ENCODE measurements at places on chromosomes 7 and 10. TPM values are rescaled to one million over a fixed set of nuclear protein-coding genes. Genes with fewer than 3 reads are reported as not detected.

Gene ZNF479
- not detected for total RNA-seq

DNA sequence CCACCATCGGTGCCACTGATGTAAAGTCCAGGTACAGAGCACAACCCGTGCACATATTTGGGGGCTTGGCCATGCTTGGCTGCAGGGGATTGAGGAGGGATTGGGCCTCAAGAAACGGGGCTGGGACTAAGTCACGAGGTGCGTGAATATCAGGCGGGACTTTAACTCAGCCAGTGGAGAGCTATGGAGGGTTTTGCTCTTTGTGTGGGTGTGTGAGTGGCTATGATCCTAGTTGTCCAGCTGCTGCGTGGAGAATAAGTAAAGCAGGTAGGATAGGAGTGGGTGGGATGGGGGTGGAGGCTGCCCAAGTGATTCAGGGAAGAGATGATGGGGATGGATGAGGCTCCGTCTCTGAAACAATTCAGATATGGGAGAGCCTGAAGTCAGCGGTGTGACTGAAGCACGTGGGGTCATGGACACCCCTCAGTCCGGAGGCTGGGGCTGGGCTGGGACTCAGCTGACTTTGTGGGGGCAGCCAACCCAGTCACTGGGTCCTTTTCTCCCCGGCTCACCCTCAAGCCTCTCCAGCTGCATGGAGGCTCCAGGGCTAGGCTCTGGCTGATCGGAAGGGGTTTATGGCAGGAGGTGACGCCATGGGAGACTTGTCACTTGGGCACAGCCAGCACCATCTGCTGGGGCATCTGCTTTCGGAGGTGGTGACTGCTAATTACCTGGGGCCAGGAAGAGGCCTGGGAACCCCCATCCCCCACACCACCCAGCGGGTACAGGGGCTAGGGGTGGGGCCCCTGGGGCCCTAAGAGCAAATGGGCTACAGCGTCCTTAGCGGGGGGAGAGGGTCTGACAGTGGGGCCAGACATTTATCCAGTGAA, 1.7 kb upstream of the LFNG start:
- peaks cover 41% of the 10 kb centered on the region for H3K4me1 ChIP-seq
- H3K36me3 ChIP-seq: no peaks in the 10 kb centered on the region
- no peaks in the 10 kb centered on the region for H3K27me3 ChIP-seq
- H3K4me3 ChIP-seq: peak overlapping the region; percentile 56
- H3K27ac ChIP-seq: no peak overlapping the region

Gene LRRD1
- total RNA-seq: not detected

GRCh38 chr10:132421847-132422751, 25.1 kb downstream of the PWWP2B start:
- no peaks in the 10 kb centered on the region for H3K27me3 ChIP-seq
- peak overlapping the region; percentile 97 for H3K27ac ChIP-seq
- DNase-seq: peak; percentile 90
- H3K4me1 ChIP-seq: peaks cover 63% of the 10 kb centered on the region
- H3K36me3 ChIP-seq: peaks cover 5% of the 10 kb centered on the region
- peak overlapping the region; percentile 17 for H3K4me3 ChIP-seq

DNA sequence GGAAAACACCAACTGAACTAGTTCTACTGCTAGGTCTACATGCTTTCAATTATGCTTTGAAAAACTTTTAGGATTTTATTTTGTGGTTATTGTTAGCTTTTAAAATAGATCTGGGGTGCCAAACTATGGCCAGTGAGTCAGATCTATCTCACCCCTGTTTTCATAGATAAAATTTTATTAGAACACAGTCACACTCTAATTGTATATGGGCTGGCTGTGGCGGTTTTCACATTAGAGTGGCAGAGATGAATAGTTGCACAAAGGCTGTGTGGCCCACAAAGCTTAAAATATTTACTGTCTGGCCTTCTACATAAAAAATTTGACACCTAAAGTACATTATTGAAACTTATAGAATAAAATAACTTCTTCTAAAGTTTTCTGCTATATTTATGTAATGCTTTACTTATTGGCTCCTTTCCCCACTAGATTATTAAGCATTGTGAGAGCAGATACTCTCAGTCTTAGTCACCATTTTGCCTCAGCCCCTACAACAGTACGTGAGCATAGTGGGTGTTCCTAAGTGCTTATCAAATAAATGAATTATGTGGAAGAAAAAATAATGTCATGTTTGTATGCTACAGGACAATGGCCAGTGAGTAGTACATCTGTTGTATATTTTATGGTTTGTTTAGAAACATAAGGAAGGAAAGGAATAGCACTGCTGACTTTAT, 5.4 kb upstream of the SUV39H2 start:
- H3K36me3 ChIP-seq: peaks cover 15% of the 10 kb centered on the region
- no peak overlapping the region for H3K27ac ChIP-seq
- no peaks in the 10 kb centered on the region for H3K27me3 ChIP-seq
- H3K4me1 ChIP-seq: peaks cover 9% of the 10 kb centered on the region

DNA sequence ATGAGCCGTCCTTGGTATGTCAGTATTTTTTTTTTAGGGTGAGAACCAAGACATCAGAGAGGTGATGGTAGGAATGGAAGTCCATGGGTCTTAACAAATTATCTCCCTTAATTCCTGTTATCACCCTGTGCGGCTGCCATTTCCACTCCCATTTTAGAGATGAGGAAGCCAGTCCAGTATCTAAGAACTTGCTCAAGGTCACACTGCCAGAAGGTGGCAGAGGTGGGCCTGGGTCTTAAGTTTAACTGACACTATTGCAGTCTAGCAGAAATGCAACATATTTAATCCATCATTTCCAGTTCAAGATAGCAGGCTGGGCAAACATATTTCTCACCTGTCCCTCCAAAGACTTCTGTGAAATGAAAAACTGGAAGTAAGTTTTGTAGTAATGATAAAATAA, 108.3 kb downstream of the GLI3 start:
- H3K4me1 ChIP-seq: no peaks in the 10 kb centered on the region
- DNase-seq: no peak
- H3K36me3 ChIP-seq: no peaks in the 10 kb centered on the region
- no peak overlapping the region for H3K27ac ChIP-seq
- H3K4me3 ChIP-seq: no peak overlapping the region

DNA sequence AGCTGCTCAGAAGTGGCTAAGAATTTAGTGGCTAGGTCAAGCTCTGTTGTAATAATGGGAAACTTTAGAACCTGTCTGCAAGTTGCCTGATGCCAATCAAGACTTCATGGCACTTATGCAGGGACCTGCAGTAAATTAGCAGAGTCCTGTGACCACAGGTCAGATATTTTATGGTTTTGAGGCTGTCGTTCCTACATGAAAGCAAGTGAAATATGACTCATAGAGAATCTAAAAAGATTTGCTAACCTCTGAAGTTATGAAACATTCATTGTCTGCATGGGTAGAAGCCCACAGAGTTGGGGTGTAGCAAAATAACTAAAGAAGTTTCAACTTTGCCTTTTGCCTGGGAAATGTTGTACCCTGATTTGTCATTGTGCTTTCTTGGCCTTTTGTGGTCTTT, 32.3 kb downstream of the SLC39A12 start:
- no peaks in the 10 kb centered on the region for H3K36me3 ChIP-seq
- H3K4me3 ChIP-seq: no peak overlapping the region
- no peaks in the 10 kb centered on the region for H3K27me3 ChIP-seq
- no peak overlapping the region for H3K27ac ChIP-seq
- no peaks in the 10 kb centered on the region for H3K4me1 ChIP-seq
- no peak for DNase-seq

DNA sequence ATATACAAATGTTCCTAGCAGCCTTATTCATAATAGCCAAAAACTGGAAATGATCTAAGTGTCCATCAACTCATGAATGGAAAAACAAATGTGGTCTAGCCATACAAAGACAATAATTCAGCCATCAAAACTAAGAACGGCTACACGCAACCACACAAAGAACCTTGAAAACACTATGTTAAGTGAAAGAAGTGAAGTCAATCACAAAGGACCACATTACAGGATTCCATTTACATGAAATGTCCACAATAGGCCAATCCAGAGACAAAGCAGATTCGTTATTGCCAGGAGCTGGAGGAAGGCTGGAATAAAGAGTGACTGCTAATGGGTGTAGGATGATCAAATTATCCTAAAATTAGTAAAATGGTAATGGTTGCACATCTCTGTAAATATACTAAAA, 21.1 kb downstream of the MKRN1 start:
- H3K27me3 ChIP-seq: no peaks in the 10 kb centered on the region
- no peak overlapping the region for H3K4me3 ChIP-seq
- H3K36me3 ChIP-seq: peaks cover 68% of the 10 kb centered on the region
- no peak overlapping the region for H3K27ac ChIP-seq
- DNase-seq: no peak
- H3K4me1 ChIP-seq: peaks cover 7% of the 10 kb centered on the region

Measured in upper lobe of left lung (tissue), 6 donors.